ENCODE measurements at places on chromosomes 13 and 19. TPM values are rescaled to one million over a fixed set of nuclear protein-coding genes. Genes with fewer than 3 reads are reported as not detected.
A peak's percentile ranks its signal among the peaks of the same experiment; 100 is the strongest.

GRCh38 chr13:54879036-54879435 lies 1850.4 kb downstream of the OLFM4 start:
- no peak for DNase-seq
- no peaks in the 10 kb centered on the region for H3K4me1 ChIP-seq
- no peak overlapping the region for H3K27ac ChIP-seq
- H3K27me3 ChIP-seq, result no peaks in the 10 kb centered on the region
- H3K4me3 ChIP-seq, result no peak overlapping the region
- no peaks in the 10 kb centered on the region for H3K36me3 ChIP-seq

DNA sequence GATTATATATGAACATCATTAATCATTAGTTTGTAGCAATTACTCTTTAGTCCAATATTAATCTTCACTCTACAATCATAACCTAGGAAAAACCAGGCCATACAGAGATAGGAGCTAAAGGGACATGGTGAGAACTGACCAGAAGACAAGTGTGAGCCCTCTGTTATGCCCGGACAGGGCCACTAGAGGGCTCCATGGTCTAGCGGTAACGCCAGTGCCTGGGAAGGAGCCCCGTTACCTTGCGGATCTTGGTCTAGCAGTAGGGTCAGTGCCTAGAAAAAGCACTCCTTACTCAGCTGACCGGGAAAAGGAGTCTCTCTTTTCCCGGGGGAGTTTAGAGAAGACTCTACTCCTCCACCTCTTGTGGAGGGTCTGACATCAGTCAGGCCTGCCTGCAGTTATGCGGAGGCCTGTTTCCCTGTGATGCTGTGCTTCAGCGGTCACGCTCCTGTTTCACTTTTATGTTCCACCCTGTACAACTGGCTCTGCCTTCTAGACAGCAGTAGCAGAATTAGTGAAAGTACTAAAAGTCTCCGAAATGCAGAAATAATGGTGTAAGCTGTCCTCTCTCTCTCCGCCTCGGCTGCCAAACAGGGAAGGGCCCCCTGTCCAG lies 13.8 kb downstream of the OR7D4 start:
- H3K4me1 ChIP-seq, result no peaks in the 10 kb centered on the region
- no peaks in the 10 kb centered on the region for H3K36me3 ChIP-seq
- H3K27ac ChIP-seq, result no peak overlapping the region
- no peak for DNase-seq
- no peaks in the 10 kb centered on the region for H3K27me3 ChIP-seq
- peak overlapping the region; percentile 27 for H3K4me3 ChIP-seq

GRCh38 chr19:35901854-35902661 lies at the start of gene HCST:
TSS of gene HCST (plus strand) at chr19:35902529. CDS start at chr19:35902594, 65 bp downstream.
- no peaks in the 10 kb centered on the region for H3K36me3 ChIP-seq
- peaks cover 42% of the 10 kb centered on the region for H3K4me1 ChIP-seq
- no peak for DNase-seq
- H3K4me3 ChIP-seq, result peak within 1 kb of the TSS; percentile 28
- no peaks in the 10 kb centered on the region for H3K27me3 ChIP-seq

GRCh38 chr19:33263325-33264023 lies 37.8 kb upstream of the SLC7A10 start:
- no peaks in the 10 kb centered on the region for H3K27me3 ChIP-seq
- no peak overlapping the region for H3K4me3 ChIP-seq
- H3K36me3 ChIP-seq, result no peaks in the 10 kb centered on the region
- no peaks in the 10 kb centered on the region for H3K4me1 ChIP-seq

GRCh38 chr19:6599866-6600454 lies 9.0 kb upstream of the CD70 start:
- no peaks in the 10 kb centered on the region for H3K27me3 ChIP-seq
- no peaks in the 10 kb centered on the region for H3K4me1 ChIP-seq
- H3K27ac ChIP-seq, result no peak overlapping the region
- H3K4me3 ChIP-seq, result no peak overlapping the region

GRCh38 chr13:46594374-46595078 lies 41.6 kb downstream of the LRCH1 start:
- H3K27ac ChIP-seq, result peak overlapping the region; percentile 43
- no peaks in the 10 kb centered on the region for H3K27me3 ChIP-seq
- DNase-seq, result no peak
- H3K4me3 ChIP-seq, result no peak overlapping the region

DNA sequence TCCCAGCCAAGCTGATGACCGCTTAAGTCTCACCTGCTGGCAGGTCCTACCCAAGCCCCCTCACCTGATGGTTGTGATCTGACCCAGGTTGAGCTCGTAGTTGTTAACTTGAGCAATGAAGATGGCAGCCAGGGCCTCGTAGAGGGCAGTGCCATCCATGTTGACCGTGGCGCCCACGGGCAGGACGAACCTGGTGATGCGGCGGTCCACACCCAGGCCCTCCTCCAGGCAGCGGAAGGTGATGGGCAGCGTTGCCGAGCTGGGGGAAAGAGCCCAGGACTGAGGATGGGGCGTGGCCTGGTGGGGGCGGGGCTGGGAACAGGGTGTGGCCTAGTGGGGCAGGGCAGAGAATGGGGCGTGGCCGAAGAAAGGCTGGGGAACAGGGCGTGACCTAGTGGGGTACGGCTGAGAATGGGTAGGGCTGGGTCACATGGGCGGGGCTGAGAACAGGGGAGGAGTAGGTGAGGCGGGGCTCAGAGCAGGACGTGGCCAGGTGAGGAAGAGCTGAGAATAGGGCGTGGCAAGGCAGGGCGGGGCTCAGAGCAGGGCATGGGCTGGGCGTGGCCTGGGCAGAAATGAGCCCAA lies 12.9 kb downstream of the OR7C2 start:
- H3K27me3 ChIP-seq, result no peaks in the 10 kb centered on the region
- H3K27ac ChIP-seq, result no peak overlapping the region
- no peaks in the 10 kb centered on the region for H3K36me3 ChIP-seq
- H3K4me3 ChIP-seq, result no peak overlapping the region

DNA sequence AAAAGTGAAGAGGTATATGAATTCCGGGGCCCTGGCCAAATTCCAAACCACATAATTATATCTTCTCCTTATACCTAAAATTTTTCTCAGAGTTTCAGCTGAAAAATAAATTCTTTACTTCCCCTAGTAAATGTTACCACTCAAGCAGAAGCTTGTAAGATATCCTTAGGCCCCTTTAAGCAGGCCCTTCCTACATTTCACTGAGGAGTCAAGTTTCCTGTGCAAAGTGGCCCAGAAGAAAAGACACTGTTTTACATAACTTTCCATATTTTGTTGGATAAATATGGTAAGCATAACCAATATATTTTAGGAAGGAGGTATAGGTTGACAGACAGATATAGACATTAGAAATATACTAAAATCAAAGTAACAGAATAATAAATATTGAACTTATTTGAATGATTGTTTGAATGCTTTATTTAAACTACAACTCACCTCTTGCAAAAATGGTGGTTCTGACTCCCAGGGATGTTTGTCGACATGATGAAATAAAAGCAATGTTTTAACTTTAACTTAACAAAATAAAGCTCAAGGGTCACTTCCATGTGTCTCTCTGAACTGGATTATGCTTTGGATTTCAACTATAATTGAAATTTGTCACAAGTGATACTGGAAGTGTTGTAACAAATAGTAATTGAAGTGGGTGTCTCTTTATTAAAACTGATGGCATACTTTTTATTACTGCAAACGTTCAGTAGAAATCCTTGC lies 141.2 kb downstream of the SPRY2 start:
- H3K27ac ChIP-seq, result no peak overlapping the region
- no peaks in the 10 kb centered on the region for H3K4me1 ChIP-seq
- H3K36me3 ChIP-seq, result no peaks in the 10 kb centered on the region

DNA sequence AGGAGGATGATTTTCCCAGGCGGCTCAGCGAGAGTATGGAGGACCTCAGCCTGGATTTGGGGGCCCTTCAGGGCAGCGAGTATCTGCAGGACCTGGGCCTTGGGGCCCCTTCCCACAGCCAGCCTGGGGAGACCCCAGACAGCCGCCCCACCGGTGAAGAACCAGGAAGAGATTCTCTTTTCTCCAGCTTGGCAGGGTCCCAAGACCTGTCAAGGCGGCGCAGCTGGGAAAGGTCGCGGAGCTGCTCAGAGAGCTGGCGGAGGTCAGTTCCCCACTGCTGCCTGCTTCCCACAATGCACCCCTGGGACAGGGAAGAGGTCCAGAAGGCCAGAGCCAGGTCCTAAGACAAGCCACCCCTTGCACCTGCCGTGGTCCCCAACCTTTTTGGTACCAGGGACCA lies 24.1 kb downstream of the ARHGEF18 start:
- no peak overlapping the region for H3K4me3 ChIP-seq
- DNase-seq, result no peak
- no peaks in the 10 kb centered on the region for H3K27me3 ChIP-seq
- H3K4me1 ChIP-seq, result no peaks in the 10 kb centered on the region

DNA sequence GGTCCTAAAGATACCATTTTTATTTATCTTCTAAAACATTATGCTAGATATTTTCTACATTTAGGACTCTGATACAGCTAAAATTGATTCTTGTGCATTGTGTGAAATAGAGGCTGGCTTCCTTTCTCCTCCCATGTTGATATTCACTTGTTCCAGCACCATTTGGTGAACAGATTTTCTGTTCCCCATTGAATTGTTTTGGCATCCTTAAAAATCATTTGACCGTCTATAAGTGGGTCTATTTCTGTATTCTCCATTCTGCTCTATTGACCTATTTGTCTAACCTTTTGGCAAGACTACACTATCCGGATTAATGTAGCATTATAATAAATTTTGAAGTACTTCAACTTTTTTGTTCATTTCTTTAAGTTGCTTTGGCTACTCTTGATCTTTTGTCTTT lies 2689.2 kb downstream of the PCDH9 start:
- no peak overlapping the region for H3K27ac ChIP-seq
- H3K27me3 ChIP-seq, result no peaks in the 10 kb centered on the region
- H3K4me1 ChIP-seq, result no peaks in the 10 kb centered on the region
- no peak overlapping the region for H3K4me3 ChIP-seq
- DNase-seq, result no peak

DNA sequence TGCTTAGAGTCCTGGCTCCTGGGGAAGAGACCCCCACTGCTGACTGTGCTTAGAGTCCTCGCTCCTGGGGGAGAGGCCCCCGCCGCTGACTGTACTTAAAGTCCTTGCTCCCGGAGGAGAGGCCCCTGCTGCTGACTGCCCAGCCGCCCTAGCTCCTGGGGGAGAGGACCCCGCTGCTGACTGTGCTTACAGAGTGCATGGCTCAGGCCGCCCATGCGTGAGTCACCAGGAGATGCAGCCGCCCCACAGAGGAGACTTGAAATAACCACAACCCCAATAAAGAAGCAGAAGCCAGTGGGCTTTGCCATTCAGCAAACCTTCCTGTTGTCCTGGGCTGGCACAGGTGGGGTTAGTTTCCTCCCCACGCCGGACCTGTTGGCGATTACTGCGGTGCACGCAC lies 79.2 kb upstream of the C13orf46 start:
- H3K27ac ChIP-seq, result peak overlapping the region; percentile 22
- no peak for DNase-seq
- H3K36me3 ChIP-seq, result no peaks in the 10 kb centered on the region
- H3K4me3 ChIP-seq, result no peak overlapping the region
- H3K27me3 ChIP-seq, result no peaks in the 10 kb centered on the region

DNA sequence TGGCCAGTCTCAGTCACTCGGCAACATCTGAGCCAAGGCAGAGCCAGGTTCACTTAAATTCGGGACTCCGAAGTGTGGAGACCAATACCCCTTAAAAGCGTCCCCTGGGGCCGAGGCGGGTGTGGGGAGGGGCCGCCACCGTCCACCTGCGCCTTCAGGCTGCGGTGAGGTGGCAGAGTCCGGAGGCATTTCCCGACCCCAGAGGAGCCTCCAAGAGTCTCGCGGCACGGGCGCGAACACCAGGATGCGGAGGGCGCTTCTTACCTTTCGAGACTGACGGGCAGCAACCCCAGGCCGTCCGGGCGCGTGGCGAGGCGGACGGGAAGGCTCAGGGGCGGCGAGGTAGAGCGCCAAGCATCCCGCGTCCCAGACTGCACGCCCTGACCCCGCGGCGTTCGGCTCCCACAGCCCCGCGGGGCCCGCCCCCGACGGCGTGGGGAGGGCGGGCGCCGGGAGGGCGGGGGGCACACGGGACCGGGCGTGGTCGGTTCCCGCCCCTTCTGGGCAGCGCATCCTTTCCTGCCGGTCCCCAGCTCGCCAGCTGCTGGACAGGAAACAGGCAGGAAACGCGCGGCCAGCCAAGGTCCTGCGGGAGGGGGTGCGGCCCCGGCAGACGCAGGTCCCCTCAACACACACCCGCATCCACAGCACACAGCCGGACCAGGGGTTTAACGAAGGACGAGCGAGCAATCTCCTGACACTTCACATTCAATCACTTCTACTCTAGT lies at the start of gene THSD1:
Gene THSD1 (minus strand): TSS at position 406 of the 728 bp plus-strand sequence. CDS start 3,572 bp downstream, outside the sequence.
- no peaks in the 10 kb centered on the region for H3K27me3 ChIP-seq
- peak within 1 kb of the TSS; percentile 62 for H3K27ac ChIP-seq
- DNase-seq, result no peak
- H3K4me3 ChIP-seq, result peak within 1 kb of the TSS; percentile 61
- peaks cover 20% of the 10 kb centered on the region for H3K4me1 ChIP-seq

DNA sequence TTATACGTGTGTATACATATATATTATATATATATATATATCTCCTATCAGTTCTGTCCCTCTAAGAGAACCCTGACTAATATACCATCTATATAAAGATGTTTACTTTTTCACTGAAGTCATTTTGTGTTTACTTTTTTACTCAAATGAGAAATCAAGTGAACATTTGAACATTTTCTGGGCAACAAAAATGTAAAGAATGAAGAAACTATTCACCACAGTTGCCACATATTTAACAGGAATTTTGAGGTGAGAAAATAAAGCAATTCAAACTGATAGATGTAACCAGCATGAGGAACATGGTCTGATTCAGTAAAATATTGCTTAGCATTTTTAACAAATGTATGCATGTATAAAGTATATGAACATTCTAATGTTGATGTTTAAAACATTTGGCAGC lies 299.2 kb upstream of the KLHL1 start:
- H3K27me3 ChIP-seq, result no peaks in the 10 kb centered on the region
- no peaks in the 10 kb centered on the region for H3K4me1 ChIP-seq
- H3K4me3 ChIP-seq, result no peak overlapping the region
- DNase-seq, result no peak

DNA sequence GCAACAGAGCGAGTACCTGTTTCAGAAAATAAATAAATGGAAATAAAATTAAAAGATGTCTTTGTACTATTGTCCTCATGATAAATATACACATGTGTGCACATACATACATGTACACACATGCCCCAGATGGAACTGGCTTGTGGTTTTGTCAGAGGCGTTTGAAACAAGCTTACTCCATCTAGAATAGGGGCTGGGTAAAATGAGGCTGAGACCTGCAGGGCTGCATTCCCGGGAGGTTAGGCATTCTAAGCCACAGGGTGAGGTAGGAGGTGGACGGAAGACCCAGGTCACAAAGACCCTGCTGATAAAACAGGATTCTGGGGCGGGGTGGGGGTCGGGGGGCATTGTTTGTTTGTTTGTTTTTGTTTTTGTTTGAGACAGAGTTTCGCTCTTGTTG lies 8.1 kb upstream of the SIN3B start:
- H3K27ac ChIP-seq, result no peak overlapping the region
- H3K4me1 ChIP-seq, result peaks cover 36% of the 10 kb centered on the region
- DNase-seq, result no peak
- no peak overlapping the region for H3K4me3 ChIP-seq
- no peaks in the 10 kb centered on the region for H3K36me3 ChIP-seq

GRCh38 chr13:114022876-114023275 lies 49.0 kb upstream of the C13orf46 start:
- no peaks in the 10 kb centered on the region for H3K27me3 ChIP-seq
- H3K4me1 ChIP-seq, result peaks cover 20% of the 10 kb centered on the region
- H3K36me3 ChIP-seq, result peaks cover 21% of the 10 kb centered on the region
- no peak overlapping the region for H3K27ac ChIP-seq
- H3K4me3 ChIP-seq, result no peak overlapping the region

- no peaks in the 10 kb centered on the region for H3K36me3 ChIP-seq
- no peak for DNase-seq
- H3K4me1 ChIP-seq, result peaks cover 6% of the 10 kb centered on the region
- H3K4me3 ChIP-seq, result no peak overlapping the region
Observed at GRCh38 chr13:22095794-22096193, 424.9 kb downstream of the FGF9 start.

Gene GARIN5B
- not detected for total RNA-seq

Gene SLITRK1
- not detected for total RNA-seq

Gene ZNF20
- 1.5 TPM for total RNA-seq

Gene RDH8
- not detected for total RNA-seq
